ENCODE measurements at places on chromosomes 1 and 21. TPM values are rescaled to one million over a fixed set of nuclear protein-coding genes. Genes with fewer than 3 reads are reported as not detected.

DNA sequence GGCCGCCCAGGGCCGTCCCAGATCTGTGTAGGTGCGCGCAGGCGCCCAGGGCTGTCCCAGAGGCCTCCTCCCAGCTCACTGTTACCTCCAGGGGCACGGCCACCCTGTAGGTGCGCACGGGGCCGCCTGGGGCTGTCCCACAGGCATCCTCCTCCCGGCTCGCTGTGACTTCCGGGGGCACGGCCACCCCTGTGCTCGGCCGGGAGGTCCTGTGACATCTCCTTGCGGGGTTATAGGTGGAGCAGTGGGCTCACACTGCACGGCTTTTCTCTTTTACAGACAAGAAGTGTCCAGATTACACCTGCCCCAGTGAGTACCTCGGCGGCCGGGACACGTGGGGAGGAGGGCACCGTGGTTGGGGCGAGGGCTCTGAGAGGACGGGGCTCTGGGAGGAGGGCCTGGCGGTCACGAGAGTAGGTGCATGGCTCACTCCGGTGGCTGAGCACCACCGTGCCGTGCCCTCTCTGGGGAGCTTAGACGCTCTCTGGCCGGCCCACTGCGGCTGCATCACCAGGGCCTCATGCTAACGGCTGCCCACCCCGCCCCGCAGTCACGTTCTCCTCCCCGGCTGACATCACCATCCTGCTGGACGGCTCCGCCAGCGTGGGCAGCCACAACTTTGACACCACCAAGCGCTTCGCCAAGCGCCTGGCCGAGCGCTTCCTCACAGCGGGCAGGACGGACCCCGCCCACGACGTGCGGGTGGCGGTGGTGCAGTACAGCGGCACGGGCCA, 21.4 kb downstream of the COL6A1 start:
- peak; percentile 45 for DNase-seq
- no peaks in the 10 kb centered on the region for H3K27me3 ChIP-seq
- no peak overlapping the region for H3K4me3 ChIP-seq
- H3K27ac ChIP-seq, result no peak overlapping the region

DNA sequence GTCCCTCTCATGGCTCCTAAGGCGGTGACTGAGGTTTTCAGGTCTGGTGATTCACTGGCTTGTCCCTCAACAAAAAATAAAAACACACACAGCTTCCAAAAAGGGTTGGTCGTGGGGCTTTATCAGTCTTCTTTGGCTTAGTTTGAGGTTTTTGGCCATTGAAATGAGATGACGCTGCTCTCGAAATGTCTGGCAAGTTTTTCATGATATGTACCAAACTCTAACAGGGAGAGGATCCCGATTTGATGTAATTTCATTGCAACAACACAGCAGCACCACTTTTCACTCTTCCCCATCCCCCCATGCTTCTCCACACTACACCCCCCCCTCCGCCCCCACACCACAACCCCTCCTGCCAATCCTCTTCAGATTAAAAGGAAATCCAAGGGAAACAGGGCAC, 187.1 kb upstream of the NFIA start:
- H3K4me1 ChIP-seq, result no peaks in the 10 kb centered on the region
- no peak for DNase-seq
- H3K36me3 ChIP-seq, result no peaks in the 10 kb centered on the region
- H3K27me3 ChIP-seq, result no peaks in the 10 kb centered on the region
- no peak overlapping the region for H3K4me3 ChIP-seq

GRCh38 chr1:42830631-42831030, 13.4 kb upstream of the SVBP start:
- DNase-seq, result no peak
- no peaks in the 10 kb centered on the region for H3K4me1 ChIP-seq
- no peaks in the 10 kb centered on the region for H3K27me3 ChIP-seq
- H3K36me3 ChIP-seq, result no peaks in the 10 kb centered on the region
- H3K4me3 ChIP-seq, result no peak overlapping the region
- H3K27ac ChIP-seq, result no peak overlapping the region

DNA sequence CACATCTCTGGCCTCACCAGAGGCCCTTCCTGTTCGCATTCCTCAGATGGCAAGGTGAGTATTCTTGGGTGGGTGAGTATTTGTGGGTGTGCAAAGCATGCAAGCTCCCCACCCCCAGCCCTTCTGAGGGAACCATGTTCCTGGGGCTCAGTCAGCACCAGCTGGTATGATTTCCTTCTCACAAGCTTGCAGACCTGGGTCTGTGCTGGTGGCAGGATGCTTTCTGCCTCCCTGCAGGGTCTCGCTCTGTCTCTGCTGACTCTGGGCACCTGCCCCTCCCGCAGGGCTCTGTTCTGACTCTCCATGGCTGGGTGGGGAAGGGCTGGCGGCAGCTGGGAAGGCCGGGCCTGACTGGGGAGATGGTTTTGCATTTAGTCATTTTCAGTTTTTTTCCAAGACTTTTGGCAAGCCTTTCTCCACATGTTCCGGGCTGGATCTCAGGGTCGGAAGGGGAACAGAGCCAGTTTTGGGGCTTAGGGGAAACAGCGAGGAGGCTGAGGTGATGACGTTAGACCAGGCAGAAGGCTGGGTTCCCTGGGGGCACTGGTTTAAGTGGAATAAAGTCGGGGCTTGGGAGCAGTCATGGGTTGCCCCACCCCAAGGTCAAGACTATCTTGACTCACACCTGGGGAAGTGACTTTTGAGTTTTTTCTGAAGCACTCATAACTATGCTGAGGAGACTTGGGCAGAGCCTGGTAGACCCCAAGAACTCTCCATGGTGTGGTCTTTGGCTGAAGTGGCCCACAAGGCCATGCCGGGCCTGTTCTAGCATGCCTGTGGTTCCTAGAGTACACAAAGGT, 6.2 kb downstream of the RASSF5 start:
- H3K36me3 ChIP-seq, result no peaks in the 10 kb centered on the region
- H3K4me1 ChIP-seq, result peaks cover 7% of the 10 kb centered on the region
- no peak overlapping the region for H3K4me3 ChIP-seq

DNA sequence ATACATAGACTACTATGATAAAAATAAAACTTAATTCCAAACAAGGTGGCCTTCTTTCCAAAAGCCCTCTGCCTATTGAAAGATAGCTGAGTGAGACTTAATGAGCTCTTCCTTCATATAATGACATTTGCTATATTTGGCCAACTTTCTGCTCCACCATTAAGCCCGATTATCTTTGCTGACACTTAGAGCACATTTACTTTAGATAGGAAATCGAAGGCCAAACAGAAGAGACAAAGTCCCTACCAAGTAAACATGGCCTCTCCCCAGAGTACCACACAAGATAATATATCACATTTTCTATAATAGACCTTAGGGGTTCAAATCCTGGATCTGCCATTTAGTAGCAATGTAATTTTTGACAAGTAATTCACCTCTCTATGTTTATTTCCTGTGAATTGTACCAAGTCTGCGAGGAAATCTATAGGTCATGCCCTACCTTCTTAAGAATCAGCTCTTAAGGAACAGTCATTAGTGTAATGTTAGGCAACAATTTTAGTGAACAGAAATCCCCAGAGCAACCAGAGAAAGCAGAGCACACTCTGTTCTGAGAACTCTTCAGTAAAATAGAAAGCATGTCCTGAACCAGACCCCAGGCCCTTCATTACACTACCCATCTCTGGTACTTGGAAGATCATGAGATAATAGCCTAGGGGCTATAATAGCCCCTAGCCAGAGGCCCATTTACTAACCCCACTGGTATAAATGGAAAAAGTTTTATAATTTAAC, 17.3 kb upstream of the COA6 start:
- H3K27ac ChIP-seq, result no peak overlapping the region
- H3K27me3 ChIP-seq, result no peaks in the 10 kb centered on the region
- no peaks in the 10 kb centered on the region for H3K36me3 ChIP-seq
- no peaks in the 10 kb centered on the region for H3K4me1 ChIP-seq
- DNase-seq, result no peak

DNA sequence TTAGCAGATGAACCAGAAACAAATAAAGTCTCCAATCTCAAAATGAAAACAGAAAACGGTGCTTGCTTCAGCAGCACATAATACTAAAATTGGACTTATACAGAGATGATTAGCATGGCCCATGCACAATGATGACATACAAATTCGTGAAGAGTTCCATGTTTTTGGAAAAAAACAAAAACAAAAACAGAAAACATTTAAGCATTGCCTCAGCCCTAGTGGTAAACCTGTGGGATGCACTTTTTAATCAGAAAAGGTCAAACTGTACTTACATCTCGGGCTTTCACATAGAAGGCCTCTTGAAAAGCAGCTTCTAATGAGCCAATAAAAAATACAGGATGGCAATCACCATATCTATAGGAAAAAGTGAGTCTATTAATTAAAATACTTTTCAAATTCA, 159.1 kb upstream of the DMRTA2 start:
- H3K27me3 ChIP-seq, result no peaks in the 10 kb centered on the region
- no peak for DNase-seq
- H3K36me3 ChIP-seq, result no peaks in the 10 kb centered on the region
- H3K27ac ChIP-seq, result no peak overlapping the region

DNA sequence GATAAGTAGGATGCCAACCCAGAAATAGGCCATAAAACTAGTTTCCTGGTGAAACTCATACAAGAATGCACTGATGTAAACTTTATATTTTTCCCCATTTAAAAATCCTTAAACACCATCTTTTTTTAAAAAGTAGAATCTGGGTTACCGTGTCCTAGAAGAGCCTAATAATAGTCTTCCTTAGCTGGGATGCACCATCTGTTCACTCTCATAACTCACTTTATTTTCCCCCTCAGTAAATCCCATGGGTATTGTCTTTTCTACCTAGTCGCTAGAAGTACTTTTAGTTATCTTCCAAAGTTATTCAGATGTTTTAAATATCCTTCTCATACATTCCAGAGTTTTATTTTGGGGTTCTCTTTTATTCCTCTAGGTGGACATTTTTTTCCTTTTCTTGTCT, 250.2 kb downstream of the PLA2G4A start:
- H3K4me3 ChIP-seq, result no peak overlapping the region
- H3K36me3 ChIP-seq, result no peaks in the 10 kb centered on the region
- DNase-seq, result no peak
- no peaks in the 10 kb centered on the region for H3K27me3 ChIP-seq
- no peak overlapping the region for H3K27ac ChIP-seq

DNA sequence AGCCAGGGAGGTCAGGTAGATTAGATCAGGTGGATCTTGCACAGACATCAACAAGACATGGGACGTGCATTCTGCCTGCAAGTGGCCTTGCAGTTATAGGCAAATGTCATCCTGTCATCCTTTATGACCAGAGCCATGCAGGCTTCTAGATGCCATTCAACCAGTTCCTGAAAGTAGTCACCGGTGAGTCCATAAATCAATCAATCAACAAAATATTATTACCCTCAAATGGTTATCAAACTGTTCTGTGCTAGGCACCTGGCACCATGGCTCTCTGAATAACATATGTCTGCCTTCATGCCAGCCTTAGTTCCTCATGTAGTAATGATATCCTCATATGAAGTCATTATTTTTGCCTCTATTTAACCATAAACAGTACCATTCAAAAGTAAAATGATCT, 146.9 kb downstream of the TOMM20 start:
- no peak overlapping the region for H3K4me3 ChIP-seq
- no peaks in the 10 kb centered on the region for H3K36me3 ChIP-seq
- H3K27me3 ChIP-seq, result no peaks in the 10 kb centered on the region
- H3K4me1 ChIP-seq, result peaks cover 34% of the 10 kb centered on the region
- peak overlapping the region; percentile 70 for H3K27ac ChIP-seq
- DNase-seq, result no peak

Gene SYT14
- 0.22 TPM for polyA plus RNA-seq

Gene ADGRL4
- polyA plus RNA-seq, result 12.2 TPM

Measured in ovary (tissue), 10 donors.